Activated gamma-delta T cell (primary cell): ENCODE measurements at places on chromosomes 13 and 19.

- DNase-seq = no peak
Observed at GRCh38 chr13:44302233-44302632, 71.4 kb upstream of the SERP2 start.

DNA sequence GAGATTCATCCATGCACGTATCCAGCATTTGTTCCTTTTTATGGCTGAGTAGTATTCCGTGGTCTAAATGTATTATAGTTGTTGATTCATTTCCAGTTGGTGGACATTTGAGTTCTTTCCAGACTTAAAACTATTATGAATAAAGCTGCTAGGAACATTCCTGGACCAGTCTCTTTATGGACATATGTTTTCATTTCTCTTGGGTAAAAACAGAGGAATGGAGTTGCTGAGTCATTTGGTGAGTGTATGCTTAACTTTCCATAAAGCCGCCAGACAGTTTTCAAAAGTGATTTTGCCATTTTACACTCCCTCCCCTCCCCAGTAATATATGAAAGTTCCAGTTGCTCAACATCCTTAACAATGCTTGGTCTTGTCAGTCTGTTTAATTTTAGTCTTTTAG lies 116.4 kb downstream of the TSHZ3 start:
- DNase-seq = no peak

- DNase-seq = no peak
Observed at GRCh38 chr13:49636705-49637104, 8.4 kb downstream of the ARL11 start.

DNA sequence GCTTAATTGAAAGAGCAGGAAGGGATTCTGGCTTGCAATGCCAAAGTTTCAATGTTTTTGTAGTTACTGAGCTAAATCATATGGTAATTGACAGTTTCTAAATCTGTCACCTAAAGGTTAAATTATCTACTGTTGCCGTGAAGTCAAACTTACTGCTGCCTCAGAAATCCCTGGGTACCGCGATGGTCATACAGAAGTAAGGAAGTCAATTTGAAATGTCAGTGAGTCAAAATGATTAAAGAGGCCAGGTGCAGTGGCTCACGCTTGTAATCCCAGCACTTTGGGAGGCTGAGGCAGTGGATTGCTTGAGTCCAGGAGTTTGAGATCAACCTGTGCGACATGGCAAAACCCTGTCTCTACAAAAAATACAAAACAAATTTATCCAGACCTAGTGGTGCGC lies 48.8 kb upstream of the TPM4 start:
- no peak for DNase-seq

- no peak for DNase-seq
Observed at GRCh38 chr13:61463024-61463423, 47.4 kb upstream of the PCDH20 start.

DNA sequence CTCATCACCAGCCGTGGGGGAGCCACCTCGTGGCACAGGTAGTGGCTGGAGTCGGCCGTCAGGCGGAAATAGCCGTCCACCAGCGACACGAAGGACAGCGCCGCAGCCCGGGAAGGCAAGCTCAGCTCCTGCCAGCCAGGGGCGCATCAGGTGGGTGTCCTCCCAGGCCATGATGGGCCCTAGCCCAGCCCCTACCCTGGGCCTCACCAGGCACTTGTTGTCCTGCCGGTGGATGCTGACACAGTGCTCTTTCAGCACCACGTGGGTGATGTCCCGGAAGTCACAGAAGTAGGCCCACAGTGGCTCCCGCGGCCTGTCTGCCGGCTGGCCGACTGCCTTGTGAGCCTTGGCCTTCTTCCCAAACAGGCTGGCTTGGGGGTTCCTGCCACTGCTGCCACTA lies 15.7 kb downstream of the TYK2 start:
- no peak for DNase-seq

DNA sequence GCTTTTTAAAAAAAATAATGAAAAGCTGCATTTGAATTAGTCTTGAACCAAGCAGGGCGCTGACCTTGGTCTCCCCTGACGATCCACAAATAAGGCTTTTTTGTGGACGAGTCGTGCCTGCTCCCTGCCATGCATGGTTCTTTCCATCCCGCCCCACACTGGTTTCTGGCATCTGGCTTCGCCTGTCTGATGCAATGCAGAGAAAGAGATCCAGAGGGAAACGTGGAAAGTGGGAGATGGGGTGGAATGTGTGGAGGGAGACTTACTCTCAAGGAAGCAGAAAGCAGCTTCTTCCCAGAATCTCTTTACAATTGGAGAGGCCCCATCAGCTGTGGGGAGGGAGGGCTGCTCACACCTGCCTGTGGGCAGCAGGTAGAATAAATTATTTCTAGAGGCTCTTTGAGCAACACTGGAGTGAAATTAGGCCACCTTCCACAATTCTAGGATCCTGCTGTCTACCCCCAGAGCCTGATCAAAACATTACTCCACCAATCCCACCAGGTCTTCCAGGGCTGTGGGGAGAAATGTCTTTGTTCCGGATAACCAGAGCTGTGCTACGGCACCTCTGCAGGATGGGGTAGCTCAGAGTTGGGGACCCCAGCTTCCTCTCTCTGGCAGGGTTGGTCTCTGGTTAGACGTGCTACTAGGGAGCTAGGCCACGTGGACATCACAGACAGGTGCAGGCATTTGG lies 183.5 kb downstream of the UQCRFS1 start:
- no peak for DNase-seq

- DNase-seq = no peak
Observed at GRCh38 chr13:26372747-26373146, 118.8 kb downstream of the CDK8 start.

DNA sequence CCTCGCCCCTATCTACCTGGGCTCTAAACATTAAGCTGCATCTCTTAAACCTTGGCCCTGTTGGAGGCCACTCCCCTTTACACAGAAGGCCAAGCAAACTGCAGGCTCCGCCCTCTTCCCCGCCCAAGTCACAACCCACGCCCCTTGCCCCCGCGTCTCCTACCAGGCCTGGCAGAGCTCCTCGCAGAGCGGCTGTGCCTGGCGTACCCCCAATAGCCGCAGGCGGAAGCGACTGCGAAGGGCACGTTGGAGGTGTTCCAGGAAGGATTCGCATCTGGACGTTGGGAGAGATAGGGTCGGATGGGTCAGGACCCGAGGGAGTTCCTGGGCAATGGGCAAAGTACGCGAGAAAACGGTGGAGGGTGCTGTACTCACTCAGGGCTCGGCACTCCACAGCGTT lies 5.9 kb downstream of the RTBDN start:
- no peak for DNase-seq
